Myocyte (in vitro differentiated cells): ENCODE measurements at places on chromosomes 1 and 21.

- DNase-seq: no peak
These were observed 71.7 kb downstream of the ENAH start for GRCh38 chr1:225581186-225581585.

DNA sequence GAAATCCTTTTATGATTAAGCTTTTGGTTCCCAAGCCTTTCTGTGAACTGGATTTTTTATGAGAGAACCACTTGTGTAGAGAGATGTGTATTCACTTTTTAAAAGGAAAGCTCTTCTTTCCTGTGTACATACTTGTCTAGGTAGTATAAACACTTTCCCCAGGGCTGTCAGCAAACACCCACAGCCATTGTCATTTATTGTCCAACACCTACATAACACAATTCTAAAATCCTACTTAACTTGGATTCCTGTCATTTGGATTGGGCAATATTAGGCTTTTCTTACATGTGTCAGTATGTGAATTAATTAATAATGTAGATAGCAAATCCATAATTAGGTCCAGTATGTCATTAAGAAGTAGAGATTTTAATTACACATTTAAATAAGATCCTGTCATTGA is 12.3 kb downstream of the DDX20 start:
- no peak for DNase-seq

DNA sequence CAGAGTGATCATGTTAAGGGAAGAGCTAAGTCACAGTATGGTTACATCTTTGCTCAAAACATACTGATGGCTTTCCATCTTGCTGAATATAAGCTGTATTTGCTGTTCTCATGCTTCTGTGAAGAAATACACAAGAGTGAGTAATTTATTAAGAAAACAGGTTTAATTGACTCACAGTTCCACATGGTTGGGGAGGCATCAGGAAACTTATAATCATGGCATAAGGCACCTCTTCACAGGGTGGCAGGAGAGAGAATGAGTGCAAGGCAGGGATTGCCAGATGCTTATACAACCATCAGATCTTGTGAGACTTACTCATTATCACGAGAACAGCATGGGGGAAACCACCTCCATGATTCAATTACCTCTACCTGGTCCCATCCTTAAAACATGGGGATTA is 24.4 kb upstream of the RGS5 start:
- DNase-seq: no peak

DNA sequence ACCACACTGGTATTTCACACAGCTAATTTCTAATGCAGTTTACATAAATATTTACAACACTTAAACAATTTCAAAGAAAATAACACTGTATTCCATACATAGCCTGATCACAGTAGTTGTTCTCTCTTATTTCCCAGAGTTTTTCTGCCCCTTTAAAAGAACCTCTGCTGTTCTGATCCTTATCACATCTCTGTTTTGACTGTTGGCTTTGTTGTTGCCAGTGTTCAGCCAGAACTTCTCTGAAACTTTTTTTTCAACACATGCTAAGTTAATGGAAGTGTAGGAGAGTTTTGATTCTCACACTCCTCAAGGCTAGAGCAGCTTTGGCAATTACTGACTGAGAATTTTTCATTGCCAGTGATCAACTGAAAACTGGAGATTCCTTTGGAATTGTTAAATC is 11.1 kb downstream of the SELE start:
- DNase-seq: no peak

DNA sequence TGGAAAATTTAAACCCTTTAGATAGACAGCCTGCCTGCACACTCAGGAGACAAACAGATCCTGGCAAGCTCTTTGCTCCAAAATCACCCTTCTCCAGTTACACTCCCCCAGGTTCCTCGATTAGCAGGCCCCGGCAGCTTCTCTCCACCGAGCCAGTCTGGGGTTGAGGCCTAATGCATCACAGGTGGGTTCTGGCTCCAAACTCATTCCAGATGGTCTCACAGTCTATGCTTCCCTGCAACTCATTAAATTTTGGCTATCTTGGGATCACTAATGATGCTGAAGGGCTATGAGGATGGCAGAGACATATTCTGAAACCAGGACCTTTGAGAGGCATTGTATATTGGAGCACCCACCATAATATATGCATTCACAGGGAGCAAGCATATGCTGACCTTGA is 559.8 kb upstream of the USP24 start:
- no peak for DNase-seq

- DNase-seq: no peak
These were observed 171.5 kb downstream of the ZNF281 start for GRCh38 chr1:200238311-200238710.
